SK-MEL-5 (cell line): ENCODE measurements at places on chromosomes 3 and 15. TPM values are rescaled to one million over a fixed set of nuclear protein-coding genes. Genes with fewer than 3 reads are reported as not detected.

Gene TMEM207
- 0.19 and 0.21 TPM in 2 replicates for total RNA-seq

Gene SUCNR1
- total RNA-seq = 0.03 TPM in 1 of 2 replicates, not detected in the other

Gene SLC35G2
- 18.5 and 22.7 TPM in 2 replicates for total RNA-seq

Gene POPDC2
- 0.08 and 0.40 TPM in 2 replicates for total RNA-seq

Gene RAB8B
- 26.2 and 28.6 TPM in 2 replicates for total RNA-seq

Gene PYDC2
- not detected in 2 replicates for total RNA-seq

Gene RTP4
- total RNA-seq = 8.2 and 10.8 TPM in 2 replicates

Gene INKA1
- total RNA-seq = 3.4 and 6.9 TPM in 2 replicates

Gene WDR72
- total RNA-seq = 2.3 and 3.9 TPM in 2 replicates

Gene CISH
- 0.16 and 0.32 TPM in 2 replicates for total RNA-seq

Gene ZNF660
- 0.03 TPM in 2 replicates for total RNA-seq

Gene LRRIQ4
- not detected in 2 replicates for total RNA-seq

Gene NEK10
- 0.32 TPM in 2 replicates for total RNA-seq

Gene KBTBD12
- total RNA-seq = not detected in 2 replicates

Gene CFAP20DC
- total RNA-seq = 5.5 and 5.7 TPM in 2 replicates

Gene VGLL3
- 0.05 and 0.08 TPM in 2 replicates for total RNA-seq

Gene LTK
- total RNA-seq = 0.08 TPM in 1 of 2 replicates, not detected in the other

Gene CTXN2
- not detected in 2 replicates for total RNA-seq

Gene CYP8B1
- total RNA-seq = not detected in 2 replicates

Gene NLGN1
- total RNA-seq = 31.6 and 35.2 TPM in 2 replicates

Gene PLXND1
- total RNA-seq = 17.6 and 21.8 TPM in 2 replicates

Gene TTLL13
- total RNA-seq = 0.18 TPM in 1 of 2 replicates, not detected in the other

Gene AP3B2
- 0.74 and 1.5 TPM in 2 replicates for total RNA-seq

Gene ALDH1A3
- 0.34 and 1.4 TPM in 2 replicates for total RNA-seq

Gene PRR20G
- total RNA-seq = not detected in 2 replicates

Gene UPK1B
- total RNA-seq = not detected in 2 replicates

Gene GASK1A
- 0.11 TPM in 1 of 2 replicates, not detected in the other for total RNA-seq

Gene C3orf49
- not detected in 2 replicates for total RNA-seq

Gene IL17RE
- 0.05 and 0.29 TPM in 2 replicates for total RNA-seq

Gene ATP11B
- 48.4 and 49.6 TPM in 2 replicates for total RNA-seq

Gene SCN11A
- not detected in 2 replicates for total RNA-seq

Gene PP2D1
- not detected in 2 replicates for total RNA-seq

Gene FETUB
- total RNA-seq = not detected in 2 replicates

Gene TNIK
- total RNA-seq = 10.4 and 12.2 TPM in 2 replicates

Gene SLC6A20
- not detected in 2 replicates for total RNA-seq

Gene XCR1
- not detected in 2 replicates for total RNA-seq

Gene GNAT1
- not detected in 2 replicates for total RNA-seq

Gene CCR8
- not detected in 2 replicates for total RNA-seq

Gene SLC25A36
- total RNA-seq = 92.5 and 97.8 TPM in 2 replicates
